ENCODE measurements at places on chromosomes 4 and X.

GRCh38 chr4:139800082-139800481 lies 134.5 kb downstream of the MGST2 start:
- no peak for DNase-seq

- no peak for DNase-seq
These were observed 16.1 kb upstream of the TASL start for GRCh38 chrX:30593440-30594200.

DNA sequence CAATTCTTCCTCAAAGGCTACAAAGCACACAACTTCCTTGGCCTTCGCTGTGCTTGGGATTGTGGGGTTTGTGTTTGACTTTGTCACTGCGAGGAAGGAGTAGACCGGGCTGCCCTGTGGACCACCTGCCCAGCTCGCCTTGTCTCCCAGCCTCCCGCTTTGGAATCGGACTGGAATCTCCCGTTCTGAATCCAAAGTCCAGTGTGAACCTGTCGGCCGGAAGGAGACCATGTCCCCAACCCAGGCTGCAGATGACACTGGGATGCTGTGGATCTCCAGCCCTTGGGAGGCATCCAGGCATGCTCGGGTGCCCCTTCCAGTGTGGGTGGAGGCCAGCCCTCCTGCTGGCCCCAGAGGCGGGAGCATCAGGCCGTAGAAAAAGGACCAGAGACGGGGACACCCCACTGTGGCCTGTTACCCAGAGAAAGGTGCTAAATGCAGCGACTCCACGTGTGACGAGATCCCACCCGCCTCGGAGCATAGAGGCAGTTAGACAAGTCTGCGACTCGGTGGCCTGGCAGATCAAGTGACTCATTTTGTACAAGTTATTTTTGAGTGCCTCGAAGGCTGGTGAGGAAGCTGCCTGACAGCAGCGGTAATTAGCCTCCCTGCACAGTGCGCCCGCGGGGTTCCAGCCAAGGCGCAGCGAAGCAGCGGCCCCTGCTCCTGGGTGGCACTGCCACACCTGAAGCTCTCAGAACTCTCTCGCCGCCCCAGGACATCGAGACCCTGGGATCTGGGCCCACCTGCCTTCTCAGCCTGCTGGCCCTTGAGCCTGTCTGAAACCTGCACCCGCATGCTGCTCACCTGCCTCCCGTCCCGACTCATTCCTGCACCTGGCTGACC lies 57.5 kb downstream of the ADRA2C start:
- no peak for DNase-seq

DNA sequence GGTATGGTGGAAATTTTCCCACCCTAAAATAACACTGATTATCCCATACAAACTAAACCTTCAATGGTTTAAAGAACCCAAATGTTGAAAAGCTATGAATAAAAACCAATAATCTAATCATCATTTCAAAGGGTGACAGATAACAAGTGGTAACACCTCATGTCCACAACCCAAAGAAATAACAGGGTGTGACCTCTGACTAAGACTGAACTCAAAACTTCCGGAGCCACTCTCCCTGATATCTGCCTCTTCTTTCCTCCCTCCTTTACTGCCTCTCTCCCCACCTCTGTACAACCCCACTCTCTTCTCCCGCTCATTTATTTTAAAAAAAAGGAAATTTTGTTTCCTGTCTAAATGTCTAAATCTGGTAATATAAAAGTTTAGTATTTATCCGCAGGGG lies 11.5 kb downstream of the FBXW7 start:
- DNase-seq: no peak

- peak; percentile 40 for DNase-seq
These were observed 254.0 kb downstream of the TMA16 start for GRCh38 chr4:163748449-163748848.

DNA sequence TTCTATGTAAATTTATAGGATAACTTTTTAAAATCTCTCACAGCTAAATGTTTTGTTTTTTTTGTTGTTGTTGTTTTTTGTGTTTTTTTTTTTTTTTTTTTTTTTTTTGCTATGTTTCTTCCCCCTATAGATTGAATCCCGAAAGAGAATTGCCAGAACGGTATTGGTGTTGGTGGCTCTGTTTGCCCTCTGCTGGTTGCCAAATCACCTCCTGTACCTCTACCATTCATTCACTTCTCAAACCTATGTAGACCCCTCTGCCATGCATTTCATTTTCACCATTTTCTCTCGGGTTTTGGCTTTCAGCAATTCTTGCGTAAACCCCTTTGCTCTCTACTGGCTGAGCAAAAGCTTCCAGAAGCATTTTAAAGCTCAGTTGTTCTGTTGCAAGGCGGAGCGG lies 4.1 kb downstream of the BRS3 start:
- peak; percentile 5 for DNase-seq

DNA sequence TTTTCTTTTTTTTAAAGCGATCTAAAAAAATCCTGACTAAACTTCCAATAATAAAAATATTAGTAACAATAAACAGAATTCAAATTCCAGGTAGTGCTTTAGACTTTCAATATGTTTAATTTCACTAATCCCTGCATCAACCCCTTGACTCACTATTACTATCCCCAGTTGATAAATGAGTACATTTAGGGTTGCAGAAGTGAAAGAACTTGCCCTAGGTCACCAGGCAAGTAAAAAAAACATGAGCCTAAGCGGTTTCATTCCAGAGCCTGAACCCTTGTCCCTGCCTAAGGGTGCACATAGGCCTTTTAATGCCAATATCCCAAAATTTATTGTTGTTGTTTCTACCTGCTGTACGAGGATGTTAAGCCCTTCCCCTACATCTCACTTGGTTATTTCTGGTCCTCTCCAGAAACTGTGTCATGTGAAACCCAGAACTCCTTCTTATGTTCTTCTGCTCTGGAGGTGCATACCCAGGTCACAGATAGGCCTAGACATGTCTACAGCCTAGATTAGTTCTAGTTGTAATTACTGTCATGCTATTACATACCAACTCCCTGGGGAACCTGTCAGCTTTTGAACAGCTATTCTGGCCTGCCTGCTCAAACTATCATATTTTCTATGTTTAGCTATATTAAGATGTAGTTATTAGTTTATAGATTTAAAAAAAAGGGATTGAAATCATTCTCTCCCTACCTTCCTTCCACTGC lies 244.5 kb upstream of the PITX2 start:
- DNase-seq: no peak

GRCh38 chr4:29311247-29311646 lies 1408.9 kb upstream of the PCDH7 start:
- DNase-seq: no peak

DNA sequence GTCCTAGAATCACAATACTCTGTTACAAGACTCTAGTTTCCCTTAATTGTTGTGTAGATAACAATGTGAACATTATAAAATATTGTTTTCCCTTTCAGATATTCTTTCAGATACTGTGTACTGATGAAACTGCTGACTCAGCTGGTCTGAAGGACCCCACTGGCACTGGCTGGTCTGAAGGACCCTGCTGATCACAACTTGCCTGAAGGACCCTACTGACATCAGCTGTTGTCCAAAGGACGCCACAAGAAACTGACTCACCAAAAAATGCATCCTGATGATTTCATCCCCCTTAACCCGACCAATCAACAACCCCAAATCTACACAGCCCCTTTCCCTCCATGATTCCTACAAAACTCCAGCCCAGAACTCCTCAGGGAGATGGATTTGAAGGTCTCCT lies 258.8 kb upstream of the GNPDA2 start:
- no peak for DNase-seq
